Activated CD4-positive, alpha-beta memory T cell treated with anti-CD3 and anti-CD28 coated beads, Interleukin-2, amount 10 ng/mL, durations not matched to agents 7 days and 5 days (primary cell): ENCODE measurements at places on chromosomes 1 and 21.

- no peak for DNase-seq
Observed at GRCh38 chr1:218658899-218659298, 313.8 kb downstream of the TGFB2 start.

DNA sequence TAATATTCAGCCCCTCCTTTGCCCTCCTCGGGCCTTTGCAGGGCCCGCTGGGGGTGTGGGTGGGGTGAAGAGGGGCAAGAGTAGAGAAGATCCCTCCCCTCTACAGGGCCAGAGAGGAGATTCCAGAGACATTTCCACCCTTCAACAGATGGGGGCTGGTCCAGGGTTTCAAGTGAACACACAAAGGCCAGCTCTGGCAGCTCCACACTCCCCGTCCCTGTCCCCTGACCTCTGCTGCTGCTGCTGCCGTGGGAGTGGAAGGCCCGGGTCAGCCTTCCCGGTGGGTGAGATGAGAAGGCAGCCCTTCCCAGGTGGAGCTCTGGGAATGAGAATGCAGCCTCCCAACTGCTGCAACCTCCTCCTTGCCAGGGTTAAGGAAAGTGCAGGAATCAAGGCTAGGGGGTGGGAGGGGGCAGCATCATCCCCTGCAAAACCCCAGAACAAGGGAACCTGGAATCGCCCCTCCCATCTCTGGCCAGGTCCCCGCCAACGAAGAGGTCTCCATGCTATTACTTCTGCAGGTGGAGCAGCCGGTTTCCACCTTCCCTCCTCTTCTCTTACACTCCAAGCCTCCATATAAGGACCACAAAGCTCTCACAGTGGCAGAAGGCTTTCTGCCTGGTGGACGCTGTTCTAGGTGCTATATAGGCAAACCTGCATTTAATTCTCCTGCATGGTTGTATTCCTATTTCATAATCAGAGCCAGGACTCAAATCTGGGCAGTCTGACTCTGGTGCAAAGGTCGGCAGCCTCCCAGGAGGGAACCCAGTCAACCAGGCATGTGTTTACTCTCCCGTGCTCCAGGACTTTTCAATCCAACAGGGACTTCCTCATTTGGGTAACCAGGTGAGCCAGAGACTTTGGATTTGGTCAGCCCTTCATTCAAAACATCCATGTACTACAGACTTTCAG, 22.9 kb upstream of the ARHGEF10L start:
- DNase-seq = no peak

- no peak for DNase-seq
Observed at GRCh38 chr1:198352975-198353695, 187.3 kb downstream of the ATP6V1G3 start.

GRCh38 chr1:184975208-184975870, 1.0 kb upstream of the NIBAN1 start:
- no peak for DNase-seq

GRCh38 chr1:3683197-3683596, 30.9 kb downstream of the TP73 start:
- no peak for DNase-seq

GRCh38 chr1:245188403-245188802, 33.6 kb downstream of the KIF26B start:
- no peak for DNase-seq

DNA sequence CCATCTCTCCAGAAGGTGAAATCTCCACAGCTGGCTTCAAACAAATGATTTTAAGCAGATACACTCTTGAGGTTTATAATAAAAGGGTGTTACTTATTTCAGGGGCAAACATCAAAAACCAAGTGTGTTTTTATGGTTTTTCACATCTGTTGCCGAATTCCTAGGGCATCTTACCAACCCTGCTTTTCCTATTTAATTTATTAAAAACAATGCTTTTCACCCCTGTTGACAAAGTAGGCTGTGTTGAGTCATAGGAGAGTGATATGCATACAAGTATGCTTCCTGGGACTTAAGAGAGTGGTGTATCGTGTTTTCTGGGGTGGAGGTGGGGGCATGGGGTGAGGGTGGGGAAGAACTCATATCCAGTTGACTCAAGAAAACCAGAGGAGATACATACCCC, 29.3 kb upstream of the IL20 start:
- DNase-seq = no peak

DNA sequence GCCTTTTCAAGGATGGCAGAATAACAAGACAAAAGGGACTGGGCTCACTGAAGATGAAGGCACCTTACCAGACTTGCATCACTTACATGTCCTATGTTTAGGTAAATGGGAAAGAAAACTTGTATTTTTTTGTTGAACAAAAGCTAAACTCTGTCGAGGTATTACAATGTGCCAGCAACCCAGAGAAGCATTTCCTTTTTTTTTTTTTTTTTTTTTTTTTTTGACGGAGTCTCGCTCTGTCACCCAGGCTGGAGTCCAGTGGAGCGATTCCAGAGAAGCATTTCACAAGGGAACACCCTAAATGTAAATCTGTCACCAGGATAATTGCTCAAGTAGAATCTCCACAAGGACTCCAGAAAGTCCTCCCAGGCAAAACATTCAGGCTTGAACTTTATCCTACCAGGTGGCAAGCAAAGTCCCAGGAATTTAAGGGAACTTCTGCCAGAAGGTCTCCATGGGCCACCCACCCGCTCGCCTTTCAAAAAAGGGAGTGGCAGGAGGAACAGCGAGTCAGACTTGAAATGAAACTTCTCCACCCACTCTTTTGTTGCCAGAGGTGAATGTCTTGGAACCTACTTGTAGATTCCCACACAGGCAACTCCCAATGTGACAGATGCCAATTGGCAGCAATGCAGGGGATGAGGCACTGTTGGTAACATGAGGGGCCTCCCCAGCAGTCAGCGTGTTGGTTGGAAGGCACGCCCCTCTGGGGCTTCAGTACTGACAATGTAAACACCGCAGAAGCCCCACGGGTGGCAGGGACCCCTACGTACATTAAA, 125.0 kb downstream of the TIAM1 start:
- no peak for DNase-seq

GRCh38 chr1:114547076-114547475, 34.3 kb downstream of the BCAS2 start:
- no peak for DNase-seq

DNA sequence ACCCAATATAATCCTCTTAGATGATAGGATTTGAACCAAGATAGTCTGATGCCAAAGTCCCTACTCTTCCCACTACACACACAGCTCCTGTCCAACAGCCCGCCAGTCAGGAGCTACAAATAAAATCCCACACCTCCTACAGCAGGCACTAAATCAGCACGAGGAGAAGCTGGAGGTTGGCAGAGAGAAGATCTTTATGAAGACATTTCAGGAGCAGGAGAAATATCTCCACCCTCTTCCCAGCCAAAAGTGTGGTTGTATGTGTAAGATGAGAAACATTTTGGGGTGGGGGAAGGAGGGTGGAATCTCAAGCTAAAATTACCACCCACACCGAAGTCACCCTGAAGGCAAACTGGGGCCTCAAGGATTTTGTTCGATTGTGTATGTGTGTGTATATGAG, 54.5 kb downstream of the PLXNA2 start:
- DNase-seq = no peak

DNA sequence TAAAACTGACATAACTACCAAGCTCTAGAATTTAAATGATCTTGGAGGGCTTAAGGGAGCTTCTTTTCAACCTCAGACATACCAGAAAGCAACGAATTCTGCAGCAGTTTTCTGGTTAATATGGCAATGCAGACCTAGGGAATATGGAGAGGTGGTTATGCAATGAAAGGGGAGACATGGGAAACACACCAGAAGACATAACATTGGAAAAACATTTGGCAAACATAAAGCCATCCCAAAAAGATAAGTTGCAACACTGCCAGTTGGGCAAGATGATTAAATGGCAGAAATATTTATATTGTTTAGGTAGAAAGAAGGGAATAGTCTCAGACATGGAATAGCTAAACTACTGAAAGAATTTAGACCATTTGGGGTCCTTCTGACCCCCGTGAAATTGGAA, 104.5 kb downstream of the KCNJ6 start:
- DNase-seq = no peak

DNA sequence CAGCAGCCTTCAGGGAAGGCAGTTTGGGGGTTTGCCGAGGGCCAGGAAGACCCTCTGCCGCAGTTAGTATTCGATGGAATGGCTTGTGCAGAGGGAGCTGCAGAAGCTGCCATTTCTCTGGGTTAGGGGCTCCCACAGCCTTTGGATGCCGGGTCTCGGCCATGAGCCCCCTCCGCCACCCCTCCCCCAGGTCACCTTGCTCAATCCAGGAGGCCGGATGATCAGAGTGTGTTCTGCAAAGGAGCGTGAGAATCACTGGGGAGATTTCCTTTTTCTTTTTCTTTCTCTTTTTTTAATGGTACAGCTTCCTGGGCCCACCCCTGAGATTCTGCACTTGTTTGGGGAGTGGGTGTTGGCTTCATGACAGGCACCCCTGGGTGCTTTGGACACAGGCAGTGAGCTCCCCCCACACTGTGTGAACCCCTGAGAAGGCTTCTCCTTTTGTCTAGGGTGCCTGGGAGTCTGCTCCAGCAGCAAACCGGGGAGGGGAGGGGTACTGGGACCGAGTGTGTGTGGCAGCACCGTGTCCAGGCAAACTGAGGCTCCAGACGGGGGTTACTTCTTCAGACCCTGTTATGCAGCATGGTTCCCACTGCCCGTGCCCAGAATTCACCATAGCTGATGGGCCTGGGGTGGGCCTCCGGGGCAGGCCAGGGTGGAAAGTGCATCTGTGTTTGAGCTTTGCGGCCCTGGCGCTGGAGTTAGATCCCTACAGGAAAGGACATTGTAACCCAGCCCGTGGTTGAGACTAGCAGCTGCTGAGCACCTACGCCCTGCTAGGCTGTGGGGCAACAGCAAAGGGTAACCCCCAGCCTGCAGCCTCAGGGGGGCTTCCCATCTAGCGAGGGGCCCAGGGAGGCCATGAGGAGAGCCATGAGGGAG, 18.5 kb downstream of the TNFRSF1B start:
- no peak for DNase-seq

DNA sequence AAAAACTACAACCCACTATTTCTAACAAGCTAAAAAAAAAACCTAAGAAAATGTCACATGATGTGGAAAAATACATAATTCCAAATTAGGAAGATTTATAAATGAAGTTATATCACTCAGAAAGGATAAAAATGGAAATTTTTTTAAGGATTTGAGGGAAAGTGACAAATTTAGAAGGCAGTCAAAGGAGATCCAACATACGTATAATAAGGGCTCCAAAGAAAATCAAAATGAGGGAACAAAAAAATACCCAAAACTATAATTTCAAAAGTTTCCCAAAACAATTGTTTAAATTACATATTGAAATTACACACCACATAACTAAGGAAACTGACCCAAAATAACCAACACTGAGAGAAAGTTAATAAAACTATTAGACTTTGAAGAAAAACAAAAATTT, 381.1 kb upstream of the KAZN start:
- no peak for DNase-seq

DNA sequence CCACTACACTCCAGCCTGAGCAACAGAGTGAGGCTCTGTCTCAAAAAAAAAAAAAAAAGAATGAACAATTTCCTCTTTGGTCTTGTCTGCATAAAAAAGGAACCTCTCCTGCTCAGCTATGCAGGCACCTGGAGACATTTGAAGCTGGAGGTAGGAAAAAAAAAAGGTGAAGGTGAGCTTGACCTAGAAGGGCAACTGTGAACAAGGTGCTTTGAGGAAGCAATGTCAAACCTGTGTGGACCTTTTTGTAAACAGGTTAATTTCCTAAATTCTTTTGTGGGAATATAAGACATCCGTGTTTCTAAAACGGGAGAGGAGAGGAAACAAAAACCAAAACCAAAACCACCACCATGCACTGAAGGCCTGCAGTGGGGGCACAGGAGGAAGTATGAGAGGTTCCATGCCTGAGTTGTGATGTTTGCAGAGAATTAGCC, 77.5 kb downstream of the SLC45A1 start:
- DNase-seq = peak; percentile 35
